ENCODE measurements at places on chromosomes 3 and 15.

DNA sequence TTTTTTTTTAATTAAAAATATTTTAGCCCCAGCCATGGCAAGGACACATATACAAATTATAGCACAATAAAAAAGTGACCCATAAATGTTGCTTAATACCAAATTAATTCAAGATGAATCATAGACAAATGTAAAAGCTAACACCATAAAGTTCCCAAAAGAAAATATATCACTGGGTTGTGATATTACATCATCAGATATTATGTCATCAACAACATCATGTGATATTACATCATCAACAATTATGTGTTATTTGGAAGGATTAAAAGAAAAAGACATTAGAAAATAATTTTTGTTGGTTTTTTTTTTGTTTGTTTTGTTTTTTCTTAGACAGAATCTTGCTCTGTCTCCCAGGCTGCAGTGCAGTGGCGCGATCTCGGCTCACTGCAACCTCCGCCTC is 34.5 kb upstream of the ABHD10 start:
- no peak for DNase-seq

DNA sequence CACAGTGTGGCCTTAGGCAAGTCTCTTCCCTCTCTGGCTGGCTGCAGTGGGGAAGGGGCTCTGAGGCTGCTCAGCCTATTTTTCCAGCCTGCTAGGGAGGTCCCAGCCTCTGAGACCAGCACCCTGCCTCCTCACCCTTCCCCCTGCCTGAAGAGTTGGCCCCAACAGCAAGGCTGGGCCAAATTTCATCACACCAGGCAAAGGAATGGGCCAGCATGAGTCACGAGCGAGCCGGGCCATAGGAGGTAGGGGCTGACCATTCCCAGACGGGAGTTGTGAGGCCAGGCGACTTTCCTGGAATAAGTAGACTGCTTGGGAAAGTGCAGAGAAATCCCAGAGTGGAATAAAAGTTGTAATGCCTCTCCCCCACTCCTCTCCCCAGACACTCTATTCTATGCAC is 5.7 kb upstream of the FBLN2 start:
- DNase-seq = no peak

DNA sequence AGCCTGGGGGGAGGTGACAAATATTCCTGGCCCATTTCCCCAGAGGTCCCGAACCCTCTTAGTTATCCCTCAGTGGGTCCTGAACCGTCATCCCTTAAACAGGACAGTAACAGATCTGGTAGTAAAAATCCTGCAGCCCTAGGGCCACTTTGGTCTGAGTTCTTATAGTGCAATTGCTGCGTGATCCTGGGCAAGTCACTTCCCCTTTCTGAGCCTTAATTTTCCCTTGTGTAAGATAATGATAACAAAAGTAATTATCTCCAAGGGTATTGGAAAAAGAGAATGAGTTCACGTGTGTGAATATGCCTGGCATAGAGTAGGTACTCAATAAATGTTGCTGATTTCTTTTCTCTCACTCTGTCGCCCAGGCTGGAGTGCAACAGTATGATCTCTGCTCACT is 2.9 kb upstream of the JAGN1 start:
- no peak for DNase-seq

DNA sequence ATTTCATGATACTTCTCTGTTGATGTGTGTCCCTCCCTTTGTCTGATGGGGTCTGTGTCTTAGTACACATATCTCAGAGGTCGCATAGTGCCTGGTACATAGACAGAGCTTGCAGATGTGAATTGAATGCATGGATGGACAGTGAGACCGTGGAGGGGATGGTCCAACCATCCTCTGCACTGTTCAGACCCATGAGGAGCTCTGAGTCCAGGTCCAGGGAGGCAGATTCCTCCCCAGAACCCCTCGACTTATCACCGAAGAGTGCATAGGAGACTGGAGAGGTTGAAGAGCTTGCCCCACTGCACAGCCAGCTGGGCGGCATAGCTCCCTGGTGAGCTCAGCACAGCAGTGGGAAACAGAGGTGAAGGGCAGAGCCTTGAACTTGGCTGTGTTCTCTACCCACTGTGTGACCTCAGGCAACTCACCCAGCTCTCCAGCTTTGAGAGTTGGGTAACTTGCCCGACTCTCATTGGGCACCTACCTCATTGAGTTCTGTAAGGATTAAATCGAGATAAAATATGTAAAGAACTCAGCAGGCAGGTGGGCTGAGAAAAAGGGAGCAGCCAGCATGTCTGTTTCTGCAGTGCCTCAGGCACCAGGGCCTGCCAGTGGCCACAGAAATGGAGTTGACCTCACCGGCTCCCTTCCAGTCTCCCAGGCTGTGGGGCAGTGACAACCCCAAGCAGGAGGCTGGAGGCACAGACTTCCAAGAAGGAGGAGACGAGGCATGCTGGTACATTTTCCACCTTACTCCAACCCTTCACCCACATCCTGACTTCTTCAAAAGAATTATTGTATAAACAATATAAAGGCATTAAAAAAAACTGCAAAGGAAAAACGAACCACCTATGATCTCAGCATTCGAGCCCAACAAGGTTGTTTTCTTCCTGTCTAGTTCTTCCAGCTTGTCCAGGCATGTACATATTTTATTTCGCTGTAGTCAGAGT is 54.1 kb upstream of the TFRC start:
- DNase-seq = no peak

DNA sequence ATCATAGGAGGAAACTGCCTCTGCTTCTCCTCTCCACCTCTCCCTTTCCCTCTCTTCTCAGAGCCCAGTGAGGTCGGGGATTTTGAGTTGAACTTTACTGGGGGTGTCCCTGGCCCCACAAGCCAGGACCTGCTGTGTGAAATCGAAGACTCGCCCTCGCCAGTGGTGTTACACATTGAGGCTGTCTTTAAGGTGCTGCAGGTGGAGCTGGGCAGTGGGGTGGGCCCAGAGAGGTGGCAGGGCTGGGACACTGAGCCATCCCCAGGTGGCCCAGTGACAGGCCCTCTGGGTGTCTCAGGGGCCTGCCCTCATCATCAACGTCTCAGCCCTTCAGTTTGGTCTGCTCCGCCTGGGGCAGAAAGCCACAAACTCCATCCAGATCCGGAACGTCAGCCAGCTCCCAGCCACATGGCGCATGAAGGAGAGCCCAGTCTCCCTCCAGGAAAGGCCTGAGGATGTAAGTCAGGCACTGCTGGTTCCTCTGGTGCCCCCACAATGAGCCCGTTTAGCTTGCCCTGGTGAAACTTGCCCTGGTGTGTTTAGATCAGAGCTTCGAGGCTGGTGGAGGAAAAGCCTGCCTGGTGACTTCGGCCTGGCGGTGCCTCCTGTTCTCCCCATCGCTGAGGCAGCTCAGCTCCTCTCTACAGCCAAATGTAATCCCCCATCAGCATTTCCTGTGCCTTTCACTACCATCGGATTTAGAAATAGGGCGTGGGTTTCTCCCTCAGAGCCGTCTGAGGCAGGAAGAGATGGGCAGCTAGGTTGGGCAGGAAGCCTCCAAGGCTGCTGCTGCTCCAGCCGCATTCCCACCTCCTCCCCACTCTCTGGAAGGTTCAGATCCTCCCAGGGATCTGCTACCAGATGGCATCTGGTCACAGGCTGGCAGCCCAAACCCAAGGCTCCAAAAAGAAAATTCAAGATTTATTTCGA is 39.2 kb downstream of the ACAA1 start:
- no peak for DNase-seq

Measured in stimulated activated CD4-positive, alpha-beta T cell treated with anti-CD3 and anti-CD28 coated beads, Interleukin-1b, Interleukin-23, amount 100 ng/mL, for 1 hour (primary cell).